ENCODE measurements at places on chromosomes 16 and 17.
A peak's percentile ranks its signal among the peaks of the same experiment; 100 is the strongest.

DNA sequence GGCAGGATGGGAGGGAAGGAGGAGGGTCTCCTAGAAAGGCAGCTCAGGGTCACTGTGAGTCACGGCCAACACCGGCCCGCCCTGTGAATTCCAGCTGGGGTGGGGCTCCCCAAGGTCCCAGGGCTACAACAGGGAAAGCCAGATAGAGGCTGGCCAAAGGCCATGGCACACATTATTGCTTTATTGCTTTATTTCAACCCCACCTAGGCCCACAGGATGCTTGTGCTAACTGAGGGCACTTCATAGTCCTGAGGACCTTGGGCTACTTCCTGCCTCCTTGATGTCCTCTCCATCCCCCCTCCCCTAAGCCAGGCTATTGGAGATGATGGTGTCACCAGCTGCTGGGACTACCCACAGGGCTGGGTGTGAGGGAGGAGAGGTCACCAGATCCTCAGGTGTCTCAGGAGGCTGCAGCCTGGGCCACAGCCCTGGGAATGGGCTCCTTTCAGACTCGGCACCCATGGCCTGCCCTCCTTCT is 26.1 kb downstream of the LRRC75A start:
- no peak for DNase-seq

DNA sequence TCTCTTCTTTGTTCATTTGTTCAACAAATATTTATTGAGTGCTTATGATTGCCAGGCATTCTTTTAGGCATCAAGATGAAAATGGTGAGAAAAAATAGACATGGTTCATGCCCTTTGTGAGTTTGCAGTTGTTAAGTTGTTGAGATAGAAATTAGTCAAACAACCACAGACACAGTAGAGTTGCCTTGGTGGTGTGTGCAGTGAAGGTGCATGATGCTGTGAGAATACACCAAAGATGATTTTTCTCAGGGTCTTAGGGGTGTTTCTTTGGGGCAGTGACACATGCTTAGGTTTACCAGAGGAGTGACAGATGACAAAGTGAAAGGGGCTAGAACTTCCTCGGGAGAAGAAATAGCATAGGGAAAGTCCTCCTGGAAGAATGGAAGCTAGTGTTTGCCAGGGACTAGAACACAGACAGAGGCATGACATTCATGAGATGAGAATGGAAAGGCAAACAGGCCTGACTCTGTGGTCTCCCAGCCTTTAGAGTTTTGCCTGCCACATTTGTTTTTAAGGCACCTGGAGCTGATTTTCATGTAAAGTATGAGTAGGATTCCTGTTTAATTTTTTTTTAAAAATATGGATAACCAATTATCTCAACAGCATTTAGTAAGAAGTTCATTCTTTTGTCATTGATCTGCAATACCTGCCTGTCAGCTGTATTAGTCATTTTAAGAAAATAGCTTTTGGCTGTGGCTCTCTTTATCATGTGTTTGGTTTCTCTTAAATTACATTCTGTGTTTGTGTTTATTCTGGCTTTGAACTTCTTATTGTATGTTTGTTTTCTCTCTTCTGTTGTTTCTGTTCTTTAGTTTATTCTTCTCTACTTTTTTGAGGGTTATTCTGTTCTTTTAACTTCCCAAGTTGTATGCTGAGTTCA is 36.6 kb downstream of the CYLD start:
- DNase-seq: no peak

DNA sequence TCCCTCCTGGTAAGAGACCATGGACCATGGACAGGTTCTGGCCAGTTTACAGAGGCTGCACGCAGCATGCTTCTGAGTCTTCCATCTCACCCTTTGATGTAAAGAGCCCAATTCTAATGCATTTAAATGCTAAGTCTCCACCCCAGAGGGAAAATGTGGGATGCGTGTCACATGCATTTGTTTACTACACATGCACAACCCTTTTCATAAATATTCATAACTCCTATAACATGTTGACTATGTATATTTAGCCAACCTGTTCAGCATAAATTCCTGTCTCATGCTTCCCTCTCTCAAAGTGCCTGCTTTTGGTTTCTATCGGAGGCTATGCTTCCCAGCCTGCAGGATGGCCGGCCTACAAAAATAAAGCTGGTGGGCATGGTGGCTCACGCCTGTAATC is 260.3 kb downstream of the STX8 start:
- no peak for DNase-seq

DNA sequence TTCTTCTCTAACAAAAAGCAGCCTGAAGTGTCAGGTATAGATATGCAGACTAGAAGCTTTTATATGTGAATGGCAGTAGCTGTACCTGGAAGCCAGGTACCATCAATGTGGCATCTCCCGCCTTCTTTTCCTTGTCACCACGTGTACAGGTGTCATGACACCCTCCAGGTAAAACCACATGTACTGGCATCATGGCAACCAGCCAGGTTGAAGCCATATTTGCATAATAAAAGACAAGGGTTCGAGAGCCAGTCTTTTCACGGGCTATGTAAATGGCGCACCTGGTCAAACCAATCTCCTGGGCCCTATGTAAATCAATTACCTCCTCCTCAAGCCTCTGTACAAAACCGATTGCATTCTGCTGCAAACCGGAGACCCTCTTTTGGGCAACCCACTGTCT is 541.3 kb downstream of the CDH11 start:
- no peak for DNase-seq

DNA sequence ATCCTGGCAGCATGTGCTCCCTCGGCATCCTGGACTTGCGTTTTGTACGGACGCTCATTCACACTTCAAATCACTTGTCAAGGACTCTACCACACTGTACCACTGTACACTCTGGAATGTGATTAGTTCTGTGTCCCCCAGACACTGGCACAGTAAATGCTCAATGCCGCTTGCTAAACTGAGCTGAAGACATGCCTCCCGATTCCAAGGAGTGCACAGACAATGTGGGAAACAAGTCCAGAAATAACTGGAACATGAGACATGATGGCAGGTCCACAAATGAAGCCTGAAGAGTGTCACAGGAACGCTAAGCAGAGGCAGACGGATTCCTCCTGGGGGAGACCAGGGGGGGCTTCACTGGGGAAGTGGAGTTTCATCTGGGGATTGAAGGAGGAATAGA is 22.1 kb downstream of the HIC1 start:
- no peak for DNase-seq

GRCh38 chr16:50925758-50926357 is 184.0 kb downstream of the CYLD start:
- no peak for DNase-seq

- no peak for DNase-seq
Observed at GRCh38 chr17:2962236-2962635, 101.2 kb downstream of the OR1D5 start.

DNA sequence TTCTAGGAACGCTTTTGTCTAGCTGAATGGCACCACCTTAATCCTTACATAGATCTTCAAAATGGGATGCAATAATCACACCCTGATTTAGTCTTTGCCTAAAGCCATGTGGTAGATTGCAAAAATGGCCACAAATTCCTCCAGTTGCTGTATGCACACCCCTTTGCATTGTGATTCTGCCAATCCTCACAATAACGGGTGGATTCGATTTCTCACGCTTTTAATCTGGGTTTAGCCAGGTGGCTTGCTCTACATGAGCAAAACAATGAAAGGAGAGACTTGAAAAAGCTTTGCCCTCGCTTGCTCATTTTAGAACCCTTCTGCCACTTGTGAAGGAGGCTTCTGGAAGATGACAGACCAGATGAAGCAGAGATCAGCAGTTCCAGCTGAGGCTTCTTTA is 50.3 kb upstream of the B4GALNT2 start:
- DNase-seq: no peak

DNA sequence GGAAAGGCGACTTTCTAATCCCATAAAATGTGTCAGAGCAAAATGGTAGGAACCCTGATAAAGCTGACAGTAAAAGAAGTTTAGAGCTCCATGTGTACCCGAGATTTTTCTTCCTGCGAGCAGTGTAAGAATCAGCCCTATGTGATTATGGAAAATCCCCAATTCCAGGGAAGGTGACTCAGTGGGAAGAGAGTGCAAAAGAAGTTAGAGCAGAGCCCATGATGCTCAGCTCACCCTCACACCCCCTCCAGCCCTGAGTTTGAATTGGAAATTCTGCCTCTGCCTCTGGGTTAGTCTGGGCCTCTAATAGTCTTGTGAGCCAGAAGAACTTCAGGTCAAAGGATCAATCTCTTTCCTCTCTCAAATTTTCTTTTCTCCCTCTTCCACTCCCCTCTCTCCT is 12.5 kb downstream of the C17orf78 start:
- DNase-seq: no peak

DNA sequence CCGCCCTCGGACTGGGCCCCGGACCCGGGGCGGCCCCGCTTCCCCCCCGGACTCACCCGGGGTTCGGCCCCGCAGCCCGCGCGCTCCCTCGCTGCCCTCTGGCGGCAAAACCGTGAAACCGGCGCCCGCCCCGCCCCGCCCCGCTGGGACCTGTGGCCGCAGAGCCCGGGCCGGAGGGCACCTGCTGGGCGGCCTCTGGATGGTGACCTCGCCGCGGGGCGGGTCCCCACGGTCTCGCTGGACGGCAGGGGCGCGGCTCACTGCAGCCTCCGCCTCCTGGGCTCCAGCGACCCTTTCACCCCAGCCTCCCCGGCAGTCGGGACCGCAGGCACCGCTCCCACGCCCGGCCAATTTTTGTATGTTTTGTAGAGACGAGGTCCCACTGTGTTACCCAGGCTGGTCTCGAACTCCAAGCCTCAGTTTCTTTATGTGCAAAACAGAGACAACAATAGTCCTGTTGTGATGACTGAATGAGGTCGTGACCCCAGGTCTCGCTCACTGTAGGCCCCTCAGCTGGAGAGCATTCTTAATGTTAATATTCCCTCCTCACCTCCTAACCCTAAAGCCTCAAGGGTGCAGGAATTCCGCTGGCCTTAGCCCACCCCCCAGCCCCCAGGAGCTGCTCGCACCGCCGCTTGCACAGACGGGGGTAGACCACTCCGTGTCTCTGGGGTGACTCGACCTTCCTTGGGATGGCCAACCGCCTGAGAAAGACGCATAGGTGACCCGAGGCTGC is 33.7 kb upstream of the RPH3AL start:
- peak; percentile 54 for DNase-seq

DNA sequence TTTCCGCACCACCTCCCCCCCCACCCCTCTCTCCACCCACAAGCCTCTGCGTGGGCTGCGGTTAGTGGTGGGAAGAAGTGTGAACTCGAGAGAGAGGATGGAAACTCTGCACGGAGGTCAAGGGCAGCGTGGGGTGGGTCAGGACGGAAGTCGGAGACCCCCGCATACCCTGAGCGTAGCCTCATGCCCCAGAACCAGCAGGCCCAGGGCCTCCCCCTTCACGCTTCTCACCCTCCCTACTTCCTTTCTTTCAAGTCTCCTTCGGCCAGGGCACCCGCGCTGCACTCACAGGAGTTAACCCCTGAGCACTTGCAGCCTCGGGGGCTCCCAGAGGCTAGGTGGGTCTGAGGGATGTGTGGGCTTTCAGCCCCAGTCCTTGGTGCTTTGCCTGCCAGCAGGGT is 9.2 kb downstream of the TBKBP1 start:
- DNase-seq: no peak

GRCh38 chr17:81322271-81323082 is 27.4 kb upstream of the SLC38A10 start:
- no peak for DNase-seq

DNA sequence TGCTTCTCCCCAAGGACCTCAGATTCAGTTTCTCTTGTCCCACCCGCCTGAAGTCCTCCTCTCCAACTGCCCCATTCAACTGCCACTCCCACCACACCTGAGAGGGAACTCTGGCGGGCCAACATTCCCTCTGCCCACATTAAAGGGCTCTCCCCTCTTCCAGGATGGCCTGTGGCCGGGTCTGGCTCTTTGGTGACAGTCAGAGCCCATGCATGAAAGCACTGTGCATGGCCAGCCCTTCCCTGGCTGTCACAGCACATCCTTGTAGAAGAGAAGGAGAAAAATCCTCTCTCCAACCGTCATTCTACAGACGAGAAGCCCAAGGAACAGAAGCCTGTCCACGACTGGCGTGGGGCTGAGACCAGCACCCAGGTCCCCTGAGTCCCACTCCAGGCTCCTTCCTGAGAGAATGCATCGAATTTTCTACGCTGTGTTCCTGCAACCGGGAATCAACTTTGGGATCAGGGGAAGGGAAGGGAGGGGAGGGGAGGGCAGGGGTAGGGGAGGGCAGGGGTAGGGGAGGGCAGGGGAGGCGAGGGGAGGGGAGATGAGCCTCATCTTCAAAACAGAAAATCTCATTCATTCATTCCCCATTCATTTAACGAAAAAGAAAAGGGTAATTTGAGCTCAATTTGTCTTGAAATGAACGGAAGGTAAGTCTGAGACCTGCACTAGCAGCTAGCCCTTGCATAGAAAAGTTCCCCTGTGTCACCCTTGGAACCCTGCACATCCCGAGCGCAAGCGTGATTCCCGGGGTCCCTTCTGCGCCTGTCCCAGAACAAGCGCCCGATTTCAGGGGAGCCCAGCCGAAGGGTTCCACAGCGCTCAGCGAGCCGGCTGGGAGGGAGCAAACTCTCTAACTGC is at the start of gene ABCC12:
TSS of gene ABCC12 (minus strand) at position 68 of the 864 bp plus-strand sequence. CDS start 9,569 bp downstream, outside the sequence.
- no peak for DNase-seq

DNA sequence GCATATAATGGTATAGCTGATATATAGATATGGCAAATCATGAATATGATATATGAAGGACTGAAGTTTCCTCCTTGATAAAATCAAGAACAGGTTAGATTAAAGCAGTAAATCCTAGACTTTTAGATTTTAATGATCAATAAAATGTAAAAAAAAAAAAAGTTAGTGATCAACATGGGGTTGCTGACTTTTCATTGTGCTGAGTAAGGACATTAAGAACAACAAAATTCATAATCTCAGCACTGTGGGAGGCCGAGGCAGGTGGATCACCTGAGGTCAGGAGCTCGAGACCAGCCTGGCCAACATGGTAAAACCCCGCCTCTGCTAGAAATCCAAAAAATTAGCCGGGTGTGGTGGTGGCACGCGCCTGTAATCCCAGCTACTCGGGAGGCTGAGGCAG is 10.4 kb upstream of the CHD3 start:
- no peak for DNase-seq

DNA sequence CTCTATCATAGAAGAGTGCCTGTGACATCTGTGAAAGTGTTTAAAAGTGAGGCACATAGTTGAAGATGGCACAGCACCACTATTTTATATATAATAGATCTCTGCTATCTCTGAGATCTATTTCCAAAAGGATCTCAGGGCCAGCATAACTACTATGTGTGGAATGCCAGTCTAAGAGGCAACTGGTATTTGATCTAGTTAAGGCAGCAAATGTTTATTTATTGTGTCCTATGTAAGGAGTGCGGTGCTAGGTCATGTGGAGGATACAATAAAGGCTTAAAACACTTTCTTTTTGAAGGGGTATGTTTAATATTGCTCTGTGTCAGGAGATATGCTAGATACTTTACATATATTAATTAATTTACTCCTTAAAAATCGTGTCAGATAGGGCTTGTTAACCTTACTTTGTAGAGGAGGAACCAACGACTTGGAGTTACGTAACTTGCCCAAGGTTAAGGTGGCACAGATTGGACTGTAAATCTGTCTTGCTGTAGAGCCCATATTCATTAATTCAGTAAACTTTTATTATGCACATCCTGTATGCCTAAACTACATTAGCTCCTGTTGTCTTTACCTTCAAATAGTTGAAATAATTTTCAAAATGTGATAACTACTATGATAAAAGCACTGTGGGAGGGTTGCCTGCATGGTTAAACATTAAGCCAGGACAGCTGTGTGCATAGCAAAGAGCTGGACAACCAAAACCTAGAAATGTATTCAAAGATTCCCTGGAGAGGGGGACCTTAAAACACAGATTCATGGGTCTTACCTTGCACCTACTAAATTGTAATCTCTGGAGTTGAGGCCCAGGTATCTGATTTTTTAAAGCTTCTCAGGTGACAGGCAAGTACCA is 83.3 kb downstream of the NLK start:
- no peak for DNase-seq

- DNase-seq: no peak
Observed at GRCh38 chr16:79264237-79265109, 336.1 kb downstream of the MAF start.

All from anterior cingulate cortex (tissue), 58 donors.